Thoracic aorta (tissue), 2 donors: ENCODE measurements at places on chromosomes 2 and 18. TPM values are rescaled to one million over a fixed set of nuclear protein-coding genes. Genes with fewer than 3 reads are reported as not detected.

ATP8B1 gene
- total RNA-seq, result 111 TPM

ALPI gene
- not detected for total RNA-seq

RMDN2 gene
- 3.7 TPM for total RNA-seq

- no peaks in the 10 kb centered on the region for H3K27me3 ChIP-seq
- H3K4me3 ChIP-seq, result no peak overlapping the region
- no peak for DNase-seq
- no peak overlapping the region for H3K27ac ChIP-seq
Observed at GRCh38 chr18:8901019-8901418, 195.7 kb downstream of the MTCL1 start.

GRCh38 chr18:13606604-13607254 lies 119.6 kb downstream of the FAM210A start:
- H3K27me3 ChIP-seq, result no peaks in the 10 kb centered on the region
- H3K27ac ChIP-seq, result no peak overlapping the region
- no peak for DNase-seq
- H3K4me3 ChIP-seq, result no peak overlapping the region

DNA sequence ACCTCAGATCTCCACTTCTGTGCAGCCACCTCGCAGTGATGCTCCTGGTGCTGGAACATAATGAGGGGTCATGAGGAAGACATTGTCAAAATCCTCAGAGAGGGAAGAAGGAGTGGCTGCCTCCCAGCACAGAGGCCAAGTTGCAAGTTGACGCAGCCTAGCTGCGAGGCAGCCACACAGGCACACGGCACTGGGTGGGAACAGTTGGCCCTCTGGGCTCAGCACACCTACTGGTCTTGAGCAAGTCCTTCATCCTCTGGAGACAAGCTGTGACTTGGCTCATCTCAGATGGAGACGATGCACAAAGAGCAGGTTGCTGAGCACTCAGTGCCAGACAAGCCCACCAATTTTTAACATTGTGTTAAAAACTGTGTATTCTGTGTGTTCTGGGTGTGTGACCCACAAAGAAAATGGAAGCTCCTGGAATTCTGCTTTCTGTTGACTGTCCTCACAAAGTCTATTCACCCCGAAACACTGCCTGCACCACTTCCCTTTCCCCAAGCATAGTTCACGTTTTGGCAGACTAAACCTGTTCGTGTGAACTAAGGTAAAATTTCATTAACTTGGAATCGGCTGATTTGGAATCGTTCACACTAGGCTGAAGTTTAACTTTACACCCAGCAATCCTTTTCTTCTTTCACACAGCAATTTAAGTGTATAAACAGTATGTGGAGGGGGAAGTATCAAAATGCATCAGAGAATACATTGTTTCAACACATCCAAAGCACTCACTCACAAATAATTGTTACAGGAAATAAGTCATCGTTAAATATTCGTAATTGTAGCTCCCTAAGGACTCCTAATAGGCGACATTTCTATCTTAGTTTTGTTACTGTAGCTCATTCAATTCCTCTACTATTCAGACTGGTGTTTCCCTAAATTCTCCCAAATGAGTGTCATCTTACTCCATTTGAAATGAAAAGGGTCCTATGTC lies 266.6 kb upstream of the ID2 start:
- H3K27me3 ChIP-seq, result no peaks in the 10 kb centered on the region
- H3K27ac ChIP-seq, result no peak overlapping the region
- H3K36me3 ChIP-seq, result no peaks in the 10 kb centered on the region
- H3K4me3 ChIP-seq, result no peak overlapping the region
- H3K4me1 ChIP-seq, result peaks cover 9% of the 10 kb centered on the region
